ENCODE measurements at places on chromosomes 3 and 15. TPM values are rescaled to one million over a fixed set of nuclear protein-coding genes. Genes with fewer than 3 reads are reported as not detected.

- H3K4me3 ChIP-seq = no peak overlapping the region
- DNase-seq = no peak
- H3K27ac ChIP-seq = no peak overlapping the region
- H3K27me3 ChIP-seq = no peaks in the 10 kb centered on the region
- peaks cover 11% of the 10 kb centered on the region for H3K4me1 ChIP-seq
- H3K36me3 ChIP-seq = no peaks in the 10 kb centered on the region
Measured at GRCh38 chr15:76034111-76034510, 21.9 kb upstream of the NRG4 start.

C3orf70 gene
- 0.42 TPM for total RNA-seq

GRCh38 chr3:89270201-89270600 is 162.8 kb downstream of the EPHA3 start:
- no peaks in the 10 kb centered on the region for H3K4me1 ChIP-seq
- no peaks in the 10 kb centered on the region for H3K36me3 ChIP-seq
- no peaks in the 10 kb centered on the region for H3K27me3 ChIP-seq
- no peak for DNase-seq

GRCh38 chr3:184334470-184335158 is 2.8 kb upstream of the FAM131A start:
- no peak for DNase-seq
- H3K27ac ChIP-seq = peak overlapping the region; percentile 93
- H3K4me3 ChIP-seq = no peak overlapping the region
- H3K27me3 ChIP-seq = no peaks in the 10 kb centered on the region
- H3K4me1 ChIP-seq = peaks cover 5% of the 10 kb centered on the region

GOLGA6L7 gene
- not detected for total RNA-seq

CHRNB4 gene
- 0.14 TPM for total RNA-seq

- no peak overlapping the region for H3K4me3 ChIP-seq
- H3K4me1 ChIP-seq = peaks cover 7% of the 10 kb centered on the region
- H3K27me3 ChIP-seq = no peaks in the 10 kb centered on the region
- H3K27ac ChIP-seq = no peak overlapping the region
- H3K36me3 ChIP-seq = no peaks in the 10 kb centered on the region
- no peak for DNase-seq
Measured at GRCh38 chr3:195038161-195038560, 232.8 kb downstream of the XXYLT1 start.

EXD1 gene
- not detected for total RNA-seq

DNA sequence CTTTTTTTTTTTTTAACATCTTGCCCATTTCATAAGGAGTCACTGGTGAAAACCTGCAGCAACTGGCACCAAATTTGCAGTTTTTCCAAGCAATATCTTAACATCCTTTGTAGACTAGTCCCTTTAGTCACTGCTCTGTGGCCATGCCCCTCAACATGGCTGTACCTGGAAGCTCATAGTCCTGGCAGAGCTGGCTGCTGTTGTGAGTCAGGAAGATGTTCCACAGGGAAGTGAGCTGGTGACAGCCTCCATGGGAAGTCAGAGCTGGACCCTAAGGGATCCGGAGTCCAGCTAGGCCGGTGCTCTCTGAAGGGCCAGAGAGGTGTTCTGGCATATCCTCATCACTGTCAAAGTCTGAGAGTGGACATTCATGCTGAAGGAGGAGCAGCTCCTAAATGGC is 99.3 kb upstream of the ZBED2 start:
- DNase-seq = no peak
- H3K27me3 ChIP-seq = peaks cover 5% of the 10 kb centered on the region
- H3K27ac ChIP-seq = no peak overlapping the region
- no peak overlapping the region for H3K4me3 ChIP-seq
- H3K36me3 ChIP-seq = no peaks in the 10 kb centered on the region

NR2E3 gene
- total RNA-seq = 0.09 TPM

GRCh38 chr3:55545995-55546394 is 58.9 kb upstream of the WNT5A start:
- no peaks in the 10 kb centered on the region for H3K27me3 ChIP-seq
- DNase-seq = no peak
- H3K27ac ChIP-seq = no peak overlapping the region
- no peaks in the 10 kb centered on the region for H3K36me3 ChIP-seq
- peaks cover 4% of the 10 kb centered on the region for H3K4me1 ChIP-seq
- no peak overlapping the region for H3K4me3 ChIP-seq

CTXN2 gene
- total RNA-seq = not detected

AP3B2 gene
- 3.0 TPM for total RNA-seq

DNA sequence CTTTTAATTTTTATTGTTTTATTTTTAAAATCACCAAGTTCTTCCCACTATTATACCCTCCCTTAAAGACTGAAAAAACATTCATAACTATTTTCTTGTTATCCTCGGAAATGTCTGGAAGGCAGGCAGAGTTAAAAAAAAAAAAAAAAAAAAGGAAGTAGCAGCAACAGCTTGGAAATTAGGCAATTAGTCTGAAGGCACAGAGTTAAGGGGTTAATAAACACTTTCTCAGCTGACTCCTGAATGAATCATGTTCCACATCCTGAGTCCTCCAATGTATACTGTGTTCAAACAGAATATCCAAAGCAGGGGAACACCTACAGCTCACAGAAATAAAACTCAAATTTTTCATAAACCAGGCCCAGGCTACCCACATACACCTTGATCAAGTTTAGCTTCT is 5.8 kb downstream of the HEXA start:
- no peak overlapping the region for H3K27ac ChIP-seq
- peaks cover 6% of the 10 kb centered on the region for H3K4me1 ChIP-seq
- peak; percentile 8 for DNase-seq
- peaks cover 3% of the 10 kb centered on the region for H3K36me3 ChIP-seq

TMEM108 gene
- total RNA-seq = 0.49 TPM

GRCh38 chr3:38457111-38458003 is 3.7 kb downstream of the ACVR2B start:
- no peak overlapping the region for H3K27ac ChIP-seq
- no peaks in the 10 kb centered on the region for H3K36me3 ChIP-seq
- H3K4me3 ChIP-seq = no peak overlapping the region
- peak; percentile 2 for DNase-seq
- no peaks in the 10 kb centered on the region for H3K27me3 ChIP-seq
- peaks cover 35% of the 10 kb centered on the region for H3K4me1 ChIP-seq

- H3K36me3 ChIP-seq = no peaks in the 10 kb centered on the region
- H3K27ac ChIP-seq = no peak overlapping the region
- no peaks in the 10 kb centered on the region for H3K4me1 ChIP-seq
Measured at GRCh38 chr15:93716615-93717231, 514.6 kb upstream of the MCTP2 start.
